Inflammatory macrophage treated with lipopolysaccharide for 1 hour (primary cell): ENCODE measurements at places on chromosomes 1 and 21.

DNA sequence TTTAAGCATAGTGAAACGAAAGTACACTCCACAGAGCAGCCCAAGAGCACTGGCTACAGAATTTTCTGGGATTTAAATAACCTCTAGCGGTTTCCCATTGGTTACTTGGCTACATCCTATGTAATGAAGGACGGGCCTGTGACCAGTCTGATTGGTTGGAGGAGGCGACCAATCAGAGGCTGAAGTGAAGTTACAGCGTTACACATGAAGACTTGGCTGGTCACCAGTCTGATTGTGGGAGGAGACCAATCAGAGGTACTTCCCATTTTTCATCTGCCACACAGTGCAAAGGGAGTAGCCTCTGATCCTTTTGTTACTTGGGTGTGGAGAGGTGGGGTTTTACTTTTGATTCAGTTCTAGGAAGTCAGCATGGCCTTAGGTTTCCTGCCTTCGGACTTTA lies 142.7 kb upstream of the SERTAD4 start:
- DNase-seq = no peak

DNA sequence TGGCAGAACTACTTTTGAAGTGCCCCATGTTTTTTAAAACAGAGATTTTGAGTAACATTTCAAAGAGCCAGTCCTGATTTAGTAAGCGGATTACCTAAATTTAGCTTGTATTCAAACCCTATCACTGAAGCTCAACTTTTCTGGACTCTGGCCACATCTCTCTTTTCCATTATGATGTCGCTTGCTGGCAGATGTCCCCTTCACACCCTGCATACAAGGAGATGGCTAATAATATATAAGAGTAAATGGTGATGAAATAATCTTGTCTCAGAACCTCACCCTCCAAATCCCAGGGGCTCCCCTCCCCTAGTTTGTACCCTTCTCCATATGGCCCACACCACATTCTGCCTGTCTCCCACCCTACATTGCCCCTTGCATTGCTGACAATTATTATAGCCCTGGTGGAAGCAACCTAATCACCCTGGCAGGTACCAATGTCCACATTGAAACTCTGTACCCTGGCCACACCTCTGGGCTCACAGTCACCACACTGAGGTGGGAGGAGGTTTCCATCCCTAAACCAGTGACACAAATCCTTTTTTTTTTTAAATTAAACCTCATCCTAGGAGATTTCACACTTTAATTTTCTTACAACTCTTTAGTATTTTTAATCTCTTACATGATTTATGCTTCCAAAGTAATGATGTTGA lies 106.0 kb upstream of the SYT6 start:
- no peak for DNase-seq

GRCh38 chr1:20742671-20743070 lies 10.2 kb upstream of the SH2D5 start:
- DNase-seq = no peak

DNA sequence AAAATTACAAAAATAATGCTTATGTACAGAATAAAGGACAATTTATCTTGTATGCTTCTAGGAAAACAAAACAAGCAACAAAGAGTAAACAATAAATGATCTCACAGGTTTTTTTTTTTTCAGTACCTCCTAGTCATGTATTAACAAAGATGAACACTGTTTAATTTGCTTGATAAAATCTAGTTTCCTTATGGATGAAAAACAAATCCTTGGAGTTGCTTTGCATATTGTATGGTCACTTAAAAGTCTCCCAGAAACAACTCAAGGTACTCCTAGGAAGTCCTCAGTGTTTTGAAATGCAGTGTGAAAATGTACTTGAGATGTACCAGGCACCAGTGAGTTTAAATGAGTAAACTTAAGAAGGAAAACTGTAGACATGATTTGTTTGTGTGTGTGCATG lies 686.0 kb upstream of the BRINP3 start:
- no peak for DNase-seq

- no peak for DNase-seq
These were observed 65.5 kb downstream of the NID1 start for GRCh38 chr1:235999259-235999925.
